Suprapubic skin (tissue), 4 donors: ENCODE measurements at places on chromosomes 13 and 19. TPM values are rescaled to one million over a fixed set of nuclear protein-coding genes. Genes with fewer than 3 reads are reported as not detected.

GRCh38 chr13:20776751-20777150, 3.0 kb upstream of the EEF1AKMT1 start:
- H3K27me3 ChIP-seq, result no peaks in the 10 kb centered on the region
- H3K4me3 ChIP-seq, result no peak overlapping the region
- no peak for DNase-seq
- H3K4me1 ChIP-seq, result peaks cover 14% of the 10 kb centered on the region
- no peak overlapping the region for H3K27ac ChIP-seq

Gene ZNF254
- total RNA-seq, result 9.9 TPM

DNA sequence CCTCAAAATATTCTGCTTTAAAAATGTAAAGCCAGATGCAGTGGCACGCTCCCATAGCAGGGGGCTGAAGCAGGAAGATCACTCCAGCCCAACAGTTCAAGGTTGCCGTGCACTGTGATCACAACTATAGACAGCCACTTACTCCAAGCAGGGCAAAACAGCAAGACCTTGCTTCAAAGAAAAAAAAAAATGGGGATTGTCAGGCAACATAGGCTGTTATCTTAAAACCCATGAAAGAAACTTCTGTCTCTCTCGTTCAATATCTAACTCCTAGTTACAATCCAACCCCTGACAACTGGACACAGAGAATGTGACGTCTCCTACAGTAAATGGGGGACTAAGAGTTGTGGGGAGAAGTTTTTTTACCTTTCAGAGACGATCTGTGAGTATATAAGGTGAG, 17.4 kb downstream of the ELF1 start:
- no peak overlapping the region for H3K27ac ChIP-seq
- no peak for DNase-seq
- H3K4me1 ChIP-seq, result peaks cover 40% of the 10 kb centered on the region
- peaks cover 6% of the 10 kb centered on the region for H3K36me3 ChIP-seq
- no peak overlapping the region for H3K4me3 ChIP-seq

Gene C19orf38
- total RNA-seq, result 1.7 TPM

- H3K36me3 ChIP-seq, result no peaks in the 10 kb centered on the region
- H3K4me1 ChIP-seq, result peaks cover 46% of the 10 kb centered on the region
- H3K27me3 ChIP-seq, result no peaks in the 10 kb centered on the region
- no peak for DNase-seq
- peak overlapping the region; percentile 89 for H3K27ac ChIP-seq
- H3K4me3 ChIP-seq, result peak overlapping the region; percentile 32
Measured at GRCh38 chr19:3671680-3672574, 28.3 kb downstream of the PIP5K1C start.

GRCh38 chr19:39154629-39155100, 29.1 kb downstream of the PAK4 start:
- no peaks in the 10 kb centered on the region for H3K36me3 ChIP-seq
- no peak for DNase-seq
- H3K4me3 ChIP-seq, result peak overlapping the region; percentile 13
- H3K27ac ChIP-seq, result peak overlapping the region; percentile 75

Gene ATP1A3
- total RNA-seq, result not detected

DNA sequence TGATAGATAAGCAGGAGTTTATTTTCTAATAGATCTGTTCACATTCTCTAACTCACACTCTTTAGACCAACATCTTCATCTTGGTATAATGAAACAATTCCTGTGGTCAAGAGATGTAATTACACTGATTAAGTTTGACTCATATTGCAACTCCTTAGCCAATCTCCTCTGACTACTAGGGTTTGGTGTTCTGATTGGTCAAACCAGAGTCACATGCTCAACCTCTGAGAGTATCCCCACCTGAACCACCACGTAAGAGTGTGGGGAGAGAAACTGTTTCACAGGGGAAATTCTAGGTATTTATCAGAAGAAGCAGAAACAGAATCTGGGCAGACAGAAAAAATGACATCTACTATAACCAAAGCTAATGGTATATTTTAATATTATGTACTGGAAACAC, 42.4 kb downstream of the UQCRFS1 start:
- DNase-seq, result no peak
- no peak overlapping the region for H3K4me3 ChIP-seq
- H3K36me3 ChIP-seq, result no peaks in the 10 kb centered on the region
- H3K27me3 ChIP-seq, result no peaks in the 10 kb centered on the region

DNA sequence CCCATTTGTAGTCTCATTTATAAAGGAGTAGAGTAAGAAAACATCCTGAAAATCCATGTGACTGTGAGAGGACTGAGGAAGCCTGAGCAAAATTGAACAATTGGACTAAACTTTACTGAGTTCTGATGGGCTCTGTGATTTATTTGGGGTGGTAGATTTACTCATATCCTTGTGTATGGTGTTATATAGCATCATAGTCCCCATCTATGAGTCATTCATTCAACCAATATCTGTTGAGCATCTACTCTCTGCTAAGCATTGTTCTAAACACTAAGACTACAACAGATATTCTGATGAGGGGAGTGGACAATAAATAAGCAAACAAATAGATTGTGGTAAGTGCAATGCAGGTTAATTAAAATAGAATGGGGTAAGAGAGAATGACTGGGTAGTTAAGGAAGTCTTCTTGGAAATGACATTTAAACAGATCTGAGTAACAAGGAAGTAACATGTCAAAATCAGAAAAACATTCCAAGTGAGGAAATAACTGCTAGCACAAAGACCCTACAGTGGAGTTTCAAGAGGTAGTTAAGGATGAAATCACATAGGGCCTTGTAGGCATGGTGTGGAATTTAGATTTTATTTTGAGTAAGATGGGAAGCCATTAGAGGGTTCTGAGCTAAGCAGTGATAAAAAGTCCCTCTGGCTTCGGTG, 36.3 kb upstream of the MLNR start:
- peaks cover 46% of the 10 kb centered on the region for H3K36me3 ChIP-seq
- no peak for DNase-seq
- H3K4me3 ChIP-seq, result no peak overlapping the region
- no peak overlapping the region for H3K27ac ChIP-seq
